ENCODE measurements at places on chromosomes 3 and 15.

GRCh38 chr15:101425787-101426365 is 63.6 kb downstream of the PCSK6 start:
- DNase-seq, result no peak

GRCh38 chr3:129611812-129612533 is 5.5 kb upstream of the PLXND1 start:
- no peak for DNase-seq

DNA sequence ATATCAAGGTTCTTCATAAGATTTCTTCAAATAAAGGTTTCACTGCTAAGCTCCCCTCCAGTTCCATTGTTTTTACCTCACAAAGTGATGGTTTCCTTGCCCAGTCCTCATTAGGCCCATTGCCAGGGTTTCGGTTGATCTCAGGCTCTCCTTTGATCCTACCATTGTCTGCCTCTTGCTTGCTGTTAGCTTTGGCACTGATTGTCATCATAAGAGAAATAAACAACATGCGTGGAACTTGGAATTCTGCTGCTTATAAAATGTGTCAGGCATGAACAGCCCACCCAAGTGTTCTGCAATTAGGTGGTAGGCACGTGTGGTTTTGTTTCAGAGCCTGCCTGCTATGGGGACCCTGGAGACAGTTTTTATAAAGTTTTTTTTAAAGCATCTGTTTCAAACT is 107.6 kb upstream of the BFSP2 start:
- no peak for DNase-seq

DNA sequence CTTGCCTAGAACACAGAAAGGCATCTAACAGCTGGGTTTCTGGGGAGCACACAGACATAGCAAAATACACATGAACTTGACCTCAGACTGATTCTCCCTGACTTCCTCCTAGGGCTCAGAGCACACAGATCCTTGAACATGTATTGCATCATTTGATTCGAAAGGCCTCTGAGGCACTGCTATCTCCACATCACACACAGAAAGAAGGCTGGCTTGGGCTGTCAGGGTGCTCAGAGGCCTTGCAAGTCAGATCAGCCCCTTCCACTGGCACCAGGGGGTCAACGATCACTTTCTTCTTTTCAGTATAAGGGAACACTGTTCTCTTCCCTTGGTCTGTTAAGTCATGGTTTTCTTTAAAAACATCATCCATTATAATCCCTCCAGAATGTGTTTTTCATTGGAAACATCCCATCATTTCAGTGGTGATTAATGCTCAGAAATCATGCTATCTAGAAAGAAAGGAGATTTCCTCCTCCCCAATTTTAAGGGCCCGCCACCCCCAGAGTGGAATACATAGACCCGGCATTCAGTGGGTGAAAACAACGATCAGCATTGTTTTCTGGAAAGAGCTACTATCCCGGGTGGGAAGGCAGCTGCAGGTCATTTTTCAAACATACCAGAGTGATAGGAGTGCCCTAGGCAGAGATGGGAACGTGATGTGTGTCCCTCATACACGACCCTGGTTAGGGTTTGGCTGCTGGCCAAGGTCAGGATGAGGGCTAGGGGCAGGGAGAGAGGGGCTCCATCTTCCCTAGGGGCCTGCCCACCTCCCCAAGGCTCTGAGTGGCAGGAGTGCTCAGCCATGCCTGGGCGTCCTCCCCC is 253.3 kb upstream of the LYSMD4 start:
- peak; percentile 28 for DNase-seq

- DNase-seq, result no peak
Observed at GRCh38 chr3:49415931-49416601, 3.8 kb downstream of the TCTA start.

DNA sequence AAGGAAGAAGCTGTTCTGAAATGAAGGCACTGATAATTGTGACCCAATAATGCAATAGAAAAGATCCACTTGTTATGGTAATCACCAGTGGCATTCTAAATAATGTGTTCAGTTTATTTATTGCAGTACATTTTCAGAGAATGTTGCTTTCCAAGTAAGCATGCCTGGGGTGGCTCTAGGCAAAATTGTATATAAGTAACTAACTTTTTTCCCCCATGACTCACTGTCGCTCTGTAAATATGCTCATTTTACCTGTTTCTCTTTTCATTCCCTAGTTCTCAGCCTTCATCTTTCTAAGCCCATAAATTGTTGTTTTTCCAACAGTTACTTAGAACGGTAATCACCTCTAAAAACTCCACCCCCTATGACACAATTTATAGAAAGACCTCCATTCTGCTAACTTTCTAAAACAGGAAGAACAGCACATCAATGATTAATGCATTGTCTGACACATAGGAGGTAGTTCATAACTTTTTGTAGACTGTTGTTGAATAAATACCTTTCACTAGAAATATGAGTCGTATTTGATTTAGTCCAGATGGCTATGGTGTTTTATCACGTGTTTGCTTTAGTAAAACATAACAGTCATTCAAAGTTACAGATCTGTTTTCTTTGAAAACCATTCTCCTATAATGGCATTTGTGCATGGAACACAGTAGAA is 143.1 kb downstream of the LSAMP start:
- DNase-seq, result no peak
